ENCODE measurements at places on chromosomes 6 and 20.
A peak's percentile ranks its signal among the peaks of the same experiment; 100 is the strongest.

DNA sequence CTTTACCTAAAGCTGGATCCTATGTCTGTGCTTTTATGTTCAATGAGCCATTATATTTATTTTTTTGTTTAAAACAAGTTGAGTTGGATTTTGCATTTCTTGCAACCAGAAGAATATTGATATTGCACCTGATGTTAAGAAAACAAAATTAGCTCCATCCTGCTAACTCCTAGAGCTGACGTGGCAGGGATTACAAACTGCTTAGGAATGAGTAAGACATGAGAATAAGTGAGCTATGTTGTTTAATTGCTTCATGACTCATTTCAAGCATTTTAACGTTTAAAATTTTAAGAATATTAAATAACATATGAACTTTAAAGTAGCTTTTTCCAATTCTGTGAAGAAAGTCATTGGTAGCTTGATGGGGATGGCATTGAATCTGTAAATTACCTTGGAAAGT is 663.5 kb downstream of the EPM2A start:
- DNase-seq: no peak

GRCh38 chr6:38183856-38184584 is 364.5 kb downstream of the ZFAND3 start:
- no peak for DNase-seq

GRCh38 chr20:58997141-58997770 is 9.8 kb downstream of the CTSZ start:
- no peak for DNase-seq

DNA sequence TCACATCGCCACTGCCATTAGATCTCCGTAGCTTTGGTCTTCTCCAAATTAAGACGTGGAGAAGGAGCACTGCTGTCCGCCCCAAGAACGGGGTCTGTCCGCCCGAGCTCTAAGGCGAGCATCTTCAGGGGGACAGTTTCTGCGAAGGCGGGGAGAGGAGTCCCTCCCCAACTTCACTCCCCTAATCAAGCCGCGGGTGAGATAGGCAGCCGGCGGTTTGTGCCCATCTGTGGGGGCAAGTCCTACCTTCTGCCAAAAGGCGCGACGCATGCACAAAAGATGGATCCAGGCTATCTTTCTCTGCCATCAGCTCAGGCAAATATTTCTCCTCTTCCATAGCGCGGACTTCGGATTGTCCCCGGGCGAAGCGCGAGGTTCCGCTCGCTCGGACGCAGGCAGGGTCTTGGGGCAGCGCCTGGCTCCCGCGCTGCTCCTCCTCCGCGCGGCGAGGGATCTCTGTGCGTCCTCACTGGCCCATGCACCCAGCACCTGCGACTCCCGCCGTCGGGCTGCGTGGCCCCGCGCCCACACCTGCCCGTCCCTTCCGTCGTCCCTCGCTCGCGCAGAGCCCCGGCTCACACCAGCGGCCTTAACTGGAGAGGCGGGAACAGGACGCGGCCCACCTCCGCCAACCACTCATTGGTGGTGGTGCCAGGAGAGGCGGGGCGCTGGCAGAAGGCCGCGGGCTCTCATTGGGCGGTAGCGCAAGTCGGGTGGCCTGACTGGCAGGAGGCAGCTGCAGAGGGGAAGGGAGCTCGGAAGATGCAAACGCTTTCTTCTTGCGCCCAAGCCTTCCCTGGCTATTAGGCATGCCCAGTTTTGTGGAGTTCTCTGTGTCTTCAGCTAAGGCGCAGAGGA is at the start of gene KHDRBS2:
Gene KHDRBS2, minus strand, starts transcription at position 614 of the 858 bp plus-strand sequence.
- DNase-seq: peak; percentile 45

DNA sequence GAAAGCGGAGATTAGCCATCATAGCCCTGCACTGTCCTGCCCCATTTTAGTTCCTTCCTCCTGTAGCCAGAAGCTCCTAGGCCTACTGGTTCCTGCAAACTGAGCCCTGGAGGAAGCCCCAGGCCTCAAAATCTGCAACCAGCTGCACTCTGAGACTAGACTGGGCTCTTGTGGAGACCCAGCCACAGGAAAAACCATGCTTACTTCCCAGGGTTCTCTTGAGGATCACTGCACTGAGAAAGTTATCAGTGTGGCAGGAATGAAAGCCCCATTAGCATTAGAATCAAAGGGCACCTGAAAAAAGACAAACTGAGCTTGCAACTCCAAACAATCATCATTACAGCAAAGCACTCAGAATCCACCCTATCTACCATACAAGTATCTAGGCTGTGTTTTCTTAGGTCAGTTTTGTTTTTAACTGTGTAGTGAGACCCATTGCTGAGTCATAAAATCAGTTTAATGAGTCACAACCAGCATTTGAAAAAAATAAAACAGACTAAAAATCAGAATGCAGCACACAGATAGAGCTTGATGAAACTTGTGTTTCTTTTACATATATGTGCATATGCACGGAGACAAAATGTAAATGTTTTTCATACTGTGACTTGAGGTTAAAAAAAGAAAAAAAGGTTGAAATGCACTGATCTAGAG is 91.0 kb downstream of the UNC5CL start:
- DNase-seq: no peak

GRCh38 chr6:17032590-17032987 is 69.3 kb upstream of the STMND1 start:
- no peak for DNase-seq

DNA sequence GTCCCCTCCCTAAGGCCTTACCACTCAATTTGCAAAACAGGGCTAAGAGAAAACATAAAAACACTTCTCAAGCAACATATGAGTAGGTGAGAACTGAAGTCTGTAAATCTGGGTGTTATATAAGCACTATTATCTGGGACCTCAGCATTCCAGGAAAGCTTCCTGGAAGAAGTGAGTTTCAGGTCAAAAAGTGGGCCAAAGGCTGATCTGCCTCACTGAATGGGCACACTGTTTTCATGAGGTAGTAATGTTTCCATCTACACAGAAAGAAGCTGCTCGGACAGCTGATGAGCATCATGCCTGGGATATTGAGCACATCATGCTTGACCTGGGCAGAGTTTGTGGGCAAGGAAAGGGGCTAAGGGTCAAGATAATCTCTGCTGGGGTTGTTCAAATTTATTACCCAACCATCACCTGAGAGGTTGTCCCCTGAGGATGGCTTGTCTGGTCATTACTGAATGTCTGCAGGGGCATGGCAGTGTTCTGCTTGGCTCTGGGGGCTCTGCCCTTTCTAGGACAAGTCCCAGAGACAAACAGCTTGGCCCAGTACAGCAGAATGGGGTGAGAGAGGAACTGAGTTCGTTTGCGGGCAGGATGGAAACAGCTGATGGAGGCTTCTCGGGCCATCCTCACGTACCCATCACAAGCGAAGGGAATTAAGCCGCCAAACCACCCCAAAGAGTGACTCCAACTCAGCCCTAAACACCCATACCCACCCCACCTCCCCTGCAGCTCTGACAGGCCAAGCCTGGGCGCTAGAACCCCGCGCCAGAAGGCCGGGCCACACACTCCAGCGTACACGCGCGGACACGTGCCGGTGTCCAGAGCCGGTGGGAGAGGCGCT is 1.2 kb upstream of the SYNJ2 start:
- DNase-seq: no peak

DNA sequence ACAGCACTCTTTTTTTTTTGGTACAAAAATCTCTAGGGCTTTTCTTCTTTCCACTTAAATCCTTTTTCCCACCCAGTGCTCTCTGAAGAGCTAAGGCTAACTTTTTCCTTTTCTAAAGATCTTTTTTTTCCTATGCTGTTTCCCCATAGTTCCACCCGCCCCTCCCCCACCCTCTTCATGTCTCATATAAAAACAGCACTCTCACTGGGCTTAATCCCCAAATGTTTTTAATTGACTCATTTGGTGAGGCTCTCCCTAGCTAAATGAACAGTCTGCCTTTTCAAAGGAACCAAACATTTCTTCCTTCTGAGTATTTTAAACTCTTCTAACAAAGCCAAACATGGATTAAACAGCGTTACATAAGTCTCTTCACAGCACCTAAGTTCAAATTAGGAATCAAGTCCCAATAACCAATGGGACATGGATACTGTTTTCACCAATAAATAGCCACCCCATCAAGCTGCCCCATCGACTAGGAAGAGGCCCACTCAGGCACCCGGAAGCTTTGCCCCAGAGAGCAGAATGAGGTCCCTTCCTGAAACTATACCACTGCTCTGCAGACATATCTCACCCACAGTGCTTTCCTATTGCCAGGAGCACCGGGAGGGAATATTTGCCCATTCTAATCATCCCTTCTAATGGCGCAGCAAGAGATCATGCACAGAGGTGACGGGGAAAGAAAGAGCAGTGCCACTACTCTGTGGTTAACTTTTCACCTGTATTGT is 63.7 kb downstream of the ATXN1 start:
- no peak for DNase-seq

DNA sequence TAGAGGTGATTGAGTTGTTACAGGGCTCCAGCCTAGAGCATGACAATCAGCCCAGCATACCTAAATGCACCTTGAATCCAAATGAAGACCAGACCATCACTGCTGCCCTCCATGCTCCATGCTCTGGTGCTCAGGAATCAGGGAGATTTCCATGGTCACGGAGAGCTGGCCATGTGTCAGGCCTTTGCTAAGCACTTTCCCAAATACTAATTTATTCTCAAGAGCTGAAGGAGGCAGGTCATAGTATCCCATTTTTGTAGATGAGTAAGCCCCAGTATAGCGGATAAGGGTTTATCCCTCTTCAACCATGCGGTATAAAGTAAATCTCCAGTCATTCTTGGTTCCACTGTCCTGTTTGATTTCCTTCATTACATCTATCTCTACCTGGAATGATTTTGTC is 240.8 kb downstream of the TFAP2A start:
- no peak for DNase-seq

DNA sequence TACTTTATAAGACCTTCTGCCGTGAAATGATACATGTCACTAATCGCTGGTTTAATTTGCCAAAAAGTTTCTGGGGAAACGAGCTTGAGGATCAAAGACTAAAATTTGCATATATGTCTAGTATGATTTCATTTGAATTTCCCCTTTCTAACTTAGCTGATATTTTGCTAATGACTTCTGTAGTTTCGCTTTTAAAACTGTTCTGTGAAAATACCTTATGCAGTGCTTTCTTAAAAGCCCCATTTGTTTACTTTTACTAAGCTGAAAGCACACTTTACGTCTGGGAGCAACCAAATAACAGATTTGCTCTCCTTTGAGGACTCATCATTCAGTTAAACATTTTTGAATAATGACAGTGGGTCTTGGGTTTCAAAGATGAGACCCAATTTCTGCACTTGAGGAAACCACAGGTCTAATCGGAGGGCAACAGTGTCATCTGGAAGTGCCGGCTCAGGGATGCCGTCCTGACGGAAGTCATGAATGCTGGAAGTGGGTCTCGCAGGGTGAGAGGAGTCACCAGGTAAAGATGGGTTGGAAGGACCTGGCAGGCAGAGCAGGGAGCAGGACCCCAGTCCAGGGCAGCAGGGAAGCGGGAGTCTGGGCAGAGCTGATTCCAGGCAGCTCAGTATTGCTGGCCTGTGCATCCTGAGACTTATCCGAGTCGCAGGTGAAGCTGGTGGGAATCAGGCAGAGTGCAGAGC is 33.2 kb downstream of the PLEKHG1 start:
- no peak for DNase-seq

DNA sequence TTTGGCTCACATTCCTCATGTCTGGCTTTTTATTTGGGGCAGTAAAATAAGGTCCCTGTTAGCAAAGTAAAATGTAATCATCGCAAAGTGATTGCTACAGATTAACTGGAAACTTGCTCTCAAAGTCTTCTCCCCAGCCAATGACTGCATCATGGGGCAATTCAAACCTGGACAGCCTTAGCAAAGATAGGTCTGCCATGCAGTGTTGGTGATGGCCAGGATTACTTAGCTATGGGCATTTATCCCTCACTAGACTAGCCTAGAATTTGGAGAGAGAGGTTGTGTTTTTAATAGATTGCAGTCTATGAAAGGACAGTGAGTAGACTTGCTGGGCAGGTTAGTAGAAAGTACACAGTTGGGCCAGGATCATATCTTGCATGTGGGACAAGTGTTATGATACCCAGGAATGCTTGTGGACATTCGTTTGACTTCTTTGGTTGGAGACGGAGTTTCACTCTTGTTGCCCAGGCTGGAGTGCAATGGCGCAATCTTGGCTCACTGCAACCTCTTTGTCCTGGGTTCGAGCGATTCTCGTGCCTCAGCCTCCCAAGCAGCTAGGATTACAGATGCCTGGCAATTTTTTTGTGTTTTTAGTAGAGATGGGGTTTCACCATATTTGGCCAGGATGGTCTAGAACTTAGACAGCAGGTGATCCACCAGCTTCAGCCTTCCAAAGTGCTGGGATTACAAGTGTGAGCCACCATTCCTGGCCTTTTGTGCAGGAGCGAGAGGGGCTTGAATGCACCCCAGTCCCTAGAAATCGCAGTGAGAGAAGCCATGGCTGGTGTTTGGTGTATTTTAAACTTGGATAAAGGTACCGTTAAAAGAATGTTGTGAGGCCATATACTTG is 3.4 kb downstream of the RPS12 start:
- peak; percentile 41 for DNase-seq
